A549 treated with Mapracorat at 1 μM for 4 hours (cell line): ENCODE measurements at places on chromosomes 5 and 9. TPM values are rescaled to one million over a fixed set of nuclear protein-coding genes. Genes with fewer than 3 reads are reported as not detected.

WNK2 gene
- 3.4 to 9.3 TPM (median 5.9 TPM) in 5 replicates for total RNA-seq

TLR4 gene
- total RNA-seq = 0.06 to 0.16 TPM (median 0.10 TPM) in 5 replicates

IFNA8 gene
- total RNA-seq = not detected in 5 replicates

SPATA31C2 gene
- not detected in 5 replicates for total RNA-seq

CAMK4 gene
- 0.01 to 0.20 TPM (median 0.16 TPM) in 3 of 5 replicates, not detected in the others for total RNA-seq

BHMT2 gene
- total RNA-seq = not detected in 5 replicates

INSL4 gene
- 13.9 to 20.2 TPM (median 15.8 TPM) in 5 replicates for total RNA-seq

PAEP gene
- 0.25 to 0.45 TPM (median 0.34 TPM) in 4 of 5 replicates, not detected in the other for total RNA-seq

SEC24A gene
- 11.3 to 15.7 TPM (median 13.4 TPM) in 5 replicates for total RNA-seq

TAF1L gene
- not detected in 5 replicates for total RNA-seq

TSLP gene
- total RNA-seq = not detected in 5 replicates

KLF9 gene
- 2.7 to 4.3 TPM (median 3.7 TPM) in 5 replicates for total RNA-seq

IPPK gene
- total RNA-seq = 12.5 to 14.6 TPM (median 14.1 TPM) in 5 replicates

PCDHGA9 gene
- 0.06 to 0.08 TPM (median 0.06 TPM) in 3 of 5 replicates, not detected in the others for total RNA-seq

PCDHB13 gene
- total RNA-seq = 0.04 to 0.12 TPM (median 0.05 TPM) in 5 replicates

MEGF10 gene
- not detected in 5 replicates for total RNA-seq

CCDC152 gene
- total RNA-seq = not detected in 5 replicates

ZNF484 gene
- total RNA-seq = 1.9 to 3.1 TPM (median 2.1 TPM) in 5 replicates

BHMT gene
- total RNA-seq = not detected in 5 replicates

HMGCR gene
- 23.4 to 28.4 TPM (median 25.6 TPM) in 5 replicates for total RNA-seq

EIF4E1B gene
- total RNA-seq = not detected in 5 replicates

MYMK gene
- not detected in 5 replicates for total RNA-seq

KCTD16 gene
- 0.01 to 0.07 TPM (median 0.04 TPM) in 3 of 5 replicates, not detected in the others for total RNA-seq

TOR2A gene
- total RNA-seq = 9.6 to 17.3 TPM (median 15.2 TPM) in 5 replicates

ADAMTSL2 gene
- not detected in 5 replicates for total RNA-seq
